ENCODE measurements at places on chromosomes 5 and 9.

GRCh38 chr9:104027295-104027694 lies 66.8 kb upstream of the SMC2 start:
- DNase-seq = no peak

DNA sequence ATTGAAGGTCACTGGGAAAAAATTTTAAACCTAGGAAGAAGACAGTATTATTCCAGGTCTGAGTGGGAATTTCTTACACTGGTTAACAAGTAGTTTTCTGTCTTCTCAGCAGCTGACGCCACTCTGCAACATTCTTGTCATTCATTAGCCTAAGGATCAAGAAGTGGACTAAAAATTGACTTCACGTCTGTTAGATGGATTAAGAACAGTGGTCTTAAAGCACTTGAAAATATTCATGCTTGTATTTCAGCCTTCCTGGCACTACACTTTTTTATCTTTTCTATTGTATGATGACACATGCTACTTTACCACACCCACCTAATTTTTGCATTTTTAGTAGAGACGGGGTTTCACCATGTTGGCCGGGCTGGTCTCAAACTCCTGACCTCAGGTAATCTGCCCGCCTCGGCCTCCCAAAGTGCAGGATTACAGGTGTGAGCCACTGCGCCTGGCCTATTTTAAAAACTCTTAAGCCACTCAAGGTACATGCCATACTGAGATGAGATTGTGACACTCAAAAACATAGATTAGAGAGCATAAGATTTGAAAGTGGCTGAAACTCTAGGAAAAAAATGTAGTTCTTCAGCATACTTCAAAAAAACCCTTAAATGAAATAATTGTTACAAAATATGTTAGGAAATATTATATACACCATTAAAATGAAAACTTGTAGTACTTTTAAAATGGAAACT lies 8.4 kb downstream of the MATR3 start:
- DNase-seq = peak; percentile 45

DNA sequence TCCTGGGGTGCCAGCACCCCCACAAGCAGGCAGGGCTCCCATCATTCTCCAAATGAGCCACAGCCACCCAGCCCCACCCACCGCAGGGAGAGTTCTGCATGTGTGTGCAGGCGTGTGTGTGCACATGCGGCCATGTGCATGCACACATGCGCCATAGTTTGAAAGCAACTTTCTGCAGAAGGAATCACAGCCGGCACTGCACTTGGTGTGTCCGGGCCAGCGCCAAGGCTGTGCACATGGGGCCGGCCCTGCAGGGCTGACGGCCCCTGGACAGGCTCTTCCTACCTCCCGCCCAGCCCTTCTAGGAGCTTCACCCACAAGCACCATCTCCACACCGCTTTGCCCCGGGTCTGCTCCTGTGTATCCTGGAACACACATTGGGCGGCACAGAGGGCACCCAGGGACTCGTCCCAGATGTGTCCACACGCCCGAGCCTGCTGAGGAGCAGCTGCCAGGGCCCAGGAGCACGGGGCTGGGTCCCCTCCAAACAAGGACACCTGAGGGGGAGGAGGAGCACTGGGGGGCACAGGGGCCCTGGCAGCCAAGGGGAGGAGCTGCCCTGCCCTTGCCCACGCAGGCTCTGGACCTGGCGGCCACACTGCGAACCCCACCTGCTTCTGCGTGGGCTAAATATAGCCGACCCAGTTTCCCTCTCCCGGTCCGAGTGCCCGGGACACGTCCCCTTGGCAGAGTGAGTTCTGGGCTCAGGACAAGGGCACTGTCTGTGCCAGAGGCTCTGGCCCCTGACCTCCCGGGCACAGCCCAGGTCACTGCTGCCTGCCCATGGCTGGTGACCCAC lies 19.1 kb downstream of the TPPP start:
- no peak for DNase-seq

DNA sequence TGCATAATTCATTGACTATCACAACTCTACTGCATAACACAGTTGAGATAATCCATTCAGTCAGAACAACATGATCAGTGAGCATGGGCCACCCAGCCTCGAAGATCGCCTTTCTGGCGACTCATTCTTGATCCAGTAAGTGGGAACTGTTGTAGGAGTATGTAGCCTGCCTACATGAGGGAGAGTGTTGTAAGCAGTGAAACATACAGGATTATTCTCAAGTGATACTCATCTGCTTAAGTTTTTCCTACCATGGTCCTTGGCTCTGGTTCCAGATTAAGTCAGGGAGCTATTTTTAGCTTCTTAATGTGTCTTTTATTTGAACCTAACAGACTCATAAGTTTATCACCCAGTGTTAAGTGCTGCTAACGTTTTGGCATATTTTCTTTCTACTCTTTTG lies 44.0 kb downstream of the TNPO1 start:
- no peak for DNase-seq

- no peak for DNase-seq
Observed at GRCh38 chr9:84057662-84058061, 77.1 kb downstream of the RMI1 start.

DNA sequence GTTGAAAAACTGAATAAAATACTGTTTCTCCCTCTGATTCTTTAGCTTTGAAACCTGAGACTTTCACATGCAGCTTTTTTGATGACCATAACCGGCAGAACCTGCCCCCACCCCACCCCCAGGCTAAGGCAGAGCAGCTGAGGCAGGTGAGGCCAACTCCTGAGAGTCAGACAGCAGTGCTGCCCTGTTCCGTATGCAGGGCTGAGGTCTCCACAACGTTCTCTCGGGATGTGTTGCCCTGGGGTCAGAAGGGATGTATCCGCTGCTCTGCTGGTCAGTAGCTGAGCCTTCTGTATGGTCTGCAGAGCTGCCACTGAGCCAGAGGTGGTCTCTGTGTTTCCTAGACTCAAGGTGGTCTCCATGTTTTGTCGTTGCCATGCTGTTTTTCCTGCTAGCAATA lies 190.5 kb downstream of the AOPEP start:
- DNase-seq = no peak

DNA sequence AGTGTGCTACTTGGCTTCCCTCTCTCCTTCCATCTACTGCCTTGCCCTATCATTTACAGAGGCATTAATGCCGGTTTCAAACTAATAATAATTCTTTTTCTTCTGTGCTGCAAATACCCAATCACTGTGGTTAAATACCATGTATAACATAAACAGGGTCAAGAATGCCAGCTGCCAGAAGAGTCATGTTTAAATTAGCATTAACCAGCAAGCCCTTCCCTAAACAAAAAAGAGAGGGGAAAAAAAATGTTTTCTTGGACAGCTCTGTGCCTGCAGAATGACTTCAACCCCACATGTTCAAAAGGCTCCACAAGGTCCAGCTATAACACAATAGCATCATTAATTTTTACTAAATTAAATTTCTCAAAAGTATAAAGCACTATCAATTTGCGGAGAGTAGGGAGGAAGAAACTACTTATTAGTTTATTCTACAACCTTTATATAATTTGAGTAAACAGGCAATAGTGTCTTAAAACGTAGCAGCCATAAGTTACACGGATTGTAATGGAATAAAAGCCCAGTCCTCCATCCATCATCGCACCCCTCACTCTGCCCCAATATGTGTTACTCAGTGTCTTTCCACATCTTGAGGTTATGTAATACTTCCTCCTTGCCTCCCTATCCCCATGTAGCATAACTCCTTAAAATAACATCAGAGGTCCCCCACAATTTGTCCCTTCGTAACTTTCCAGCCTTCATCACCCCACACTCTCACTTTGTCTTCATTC lies 3.9 kb downstream of the LPAR1 start:
- DNase-seq = no peak

GRCh38 chr5:121432-121831 lies 29.5 kb downstream of the PLEKHG4B start:
- DNase-seq = no peak

GRCh38 chr9:96080364-96080763 lies 204.9 kb downstream of the ERCC6L2 start:
- DNase-seq = peak; percentile 97

DNA sequence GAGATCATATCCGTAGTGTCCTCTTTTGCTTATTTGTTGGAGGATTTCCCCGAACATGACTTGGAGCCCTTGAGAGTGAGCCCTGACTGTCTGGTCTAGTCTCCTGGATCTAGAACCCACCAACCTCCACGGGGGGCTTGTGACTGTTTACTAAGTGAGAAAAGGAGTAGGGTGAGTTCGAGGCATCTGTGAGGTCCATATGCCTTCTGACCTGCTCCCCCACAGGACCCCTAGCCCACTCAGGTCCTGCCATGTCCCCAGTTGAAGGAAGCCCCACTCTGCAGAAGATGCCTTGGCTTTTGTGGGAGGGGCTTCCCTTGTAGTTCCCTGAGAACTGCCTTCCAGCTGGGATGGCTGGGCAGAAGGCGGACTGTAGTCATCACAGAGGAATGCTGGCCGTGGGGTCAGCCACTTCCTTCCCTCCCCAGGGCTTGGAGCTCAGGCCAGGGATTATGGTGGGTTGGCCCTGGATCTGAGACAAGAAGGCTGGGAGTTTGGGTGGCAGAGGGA lies 7.0 kb upstream of the IRF1 start:
- DNase-seq = peak; percentile 97

GRCh38 chr5:957748-958485 lies 50.7 kb upstream of the NKD2 start:
- peak; percentile 31 for DNase-seq

DNA sequence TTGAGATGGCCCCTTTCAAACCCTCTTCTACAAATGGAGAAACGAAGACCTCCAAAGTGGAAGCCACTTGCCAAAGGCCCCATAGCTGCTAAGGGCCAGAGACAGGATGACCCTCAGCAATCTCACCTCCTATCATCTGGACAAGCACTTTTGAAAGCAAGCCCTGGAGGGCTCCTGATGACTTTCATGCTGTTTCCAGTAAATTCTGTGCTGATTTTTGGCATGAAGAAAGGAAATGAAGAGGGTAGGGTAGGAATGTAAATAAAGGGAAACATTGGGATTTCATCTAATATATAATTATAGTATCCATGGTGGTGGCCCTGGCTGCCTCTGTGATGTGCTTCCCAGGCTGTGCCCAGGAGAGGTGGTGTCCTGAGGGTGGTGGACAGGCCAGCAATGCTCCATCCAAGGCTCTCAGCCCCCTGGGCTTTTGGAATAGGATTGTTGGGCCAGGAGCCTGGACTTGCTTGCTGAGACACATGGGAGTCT lies 208.0 kb upstream of the TRIM32 start:
- no peak for DNase-seq

DNA sequence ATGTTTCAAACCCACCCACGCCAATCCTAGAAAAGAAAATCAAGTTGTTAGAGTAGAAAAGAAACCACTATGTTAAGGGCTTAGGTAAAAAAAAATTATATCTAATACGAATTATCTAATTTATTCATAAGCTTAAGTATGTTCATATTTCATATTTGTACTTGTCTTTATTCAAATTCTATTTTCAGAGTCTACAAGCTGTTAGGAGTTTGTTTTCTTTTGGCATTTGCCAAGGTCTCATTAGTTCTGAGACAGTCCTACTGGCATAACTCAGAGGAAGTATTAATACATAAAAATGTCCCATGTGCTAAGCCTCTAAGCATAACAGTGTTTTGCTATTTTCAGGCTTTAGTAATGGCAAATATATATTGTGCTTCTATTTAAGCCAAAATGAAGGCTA lies 57.6 kb downstream of the STARD4 start:
- no peak for DNase-seq

GRCh38 chr9:95462249-95463147 lies 54.3 kb downstream of the PTCH1 start:
- no peak for DNase-seq

DNA sequence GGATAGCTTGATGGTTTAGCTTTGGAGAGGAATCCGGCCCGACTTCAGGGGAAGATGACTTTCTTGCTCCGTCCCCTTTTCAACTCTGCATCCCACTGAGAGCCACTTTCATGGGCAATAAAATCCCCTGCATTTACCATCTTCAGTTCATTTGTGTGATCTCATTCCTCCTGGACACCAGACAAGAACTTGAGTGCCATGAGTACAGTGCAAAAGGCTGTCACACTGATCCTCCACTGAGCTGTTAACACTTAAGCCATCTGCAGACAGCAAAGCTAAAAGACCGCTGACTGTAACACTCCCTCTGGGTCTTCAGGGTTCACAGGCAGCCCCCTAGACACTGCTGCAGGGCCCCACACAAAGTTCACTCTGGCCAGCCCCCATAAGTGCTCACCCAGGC lies 48.3 kb upstream of the TCERG1 start:
- DNase-seq = no peak

DNA sequence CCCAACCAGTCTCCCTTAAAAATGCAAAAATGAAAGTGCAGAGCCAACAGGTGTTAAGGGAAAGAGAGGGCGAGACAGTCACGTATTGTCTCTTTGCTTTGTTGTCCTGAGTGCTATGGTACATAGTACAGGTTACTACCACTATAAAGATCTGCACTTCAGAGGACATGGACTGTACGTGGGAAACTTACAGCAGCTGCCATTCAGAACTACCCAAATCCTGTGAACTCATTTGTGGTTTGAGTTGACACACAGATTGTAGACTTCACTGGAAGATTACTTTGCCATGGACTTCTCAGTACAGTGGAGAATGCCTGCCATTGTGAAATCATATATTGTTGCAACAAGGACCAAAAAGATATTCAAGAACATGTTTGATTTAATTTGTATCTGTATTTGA lies 34.8 kb downstream of the FBXO38 start:
- no peak for DNase-seq

DNA sequence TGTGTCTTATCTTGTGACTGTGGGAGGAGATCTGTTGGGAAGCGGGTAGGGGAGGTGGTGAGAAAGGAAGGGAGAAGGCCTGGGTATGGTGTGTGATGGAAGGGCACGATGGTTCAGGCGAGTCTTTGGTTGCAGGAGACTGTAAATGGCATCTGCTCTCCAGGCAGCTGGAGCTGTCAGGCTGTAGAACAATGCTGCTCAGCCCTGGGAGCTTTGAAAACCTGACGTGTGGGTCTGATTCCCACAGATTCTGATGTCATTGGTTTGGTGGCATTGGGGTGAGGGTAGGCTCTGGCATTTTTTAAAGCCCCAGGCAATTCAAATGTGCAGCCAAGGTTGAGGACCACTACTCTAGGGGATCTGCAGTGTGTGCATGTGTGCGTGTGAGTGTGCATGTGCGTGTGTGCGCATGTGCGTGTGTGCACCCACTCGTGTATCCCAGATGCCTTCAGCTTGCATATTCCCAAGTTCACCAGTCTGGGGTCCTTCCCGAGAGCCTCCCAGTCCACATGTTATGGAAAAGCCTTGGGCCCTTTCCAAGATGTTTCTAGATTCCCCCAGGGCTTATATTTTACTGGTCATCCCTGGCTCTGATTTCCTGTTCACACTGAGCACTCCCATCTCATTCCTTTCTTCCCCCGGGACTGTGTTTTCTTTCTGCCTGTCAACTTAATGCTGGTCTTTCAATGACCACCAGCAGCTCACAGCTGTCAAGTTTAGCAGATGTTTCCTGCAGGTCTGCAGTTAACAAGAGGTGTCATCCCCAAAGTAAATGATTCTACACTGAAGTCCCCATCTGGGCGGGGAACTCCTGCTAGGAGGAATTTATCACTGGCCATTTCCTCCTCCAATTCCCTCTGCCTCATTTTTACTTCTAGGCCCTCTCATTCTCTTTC lies 34.0 kb downstream of the BOD1 start:
- no peak for DNase-seq

DNA sequence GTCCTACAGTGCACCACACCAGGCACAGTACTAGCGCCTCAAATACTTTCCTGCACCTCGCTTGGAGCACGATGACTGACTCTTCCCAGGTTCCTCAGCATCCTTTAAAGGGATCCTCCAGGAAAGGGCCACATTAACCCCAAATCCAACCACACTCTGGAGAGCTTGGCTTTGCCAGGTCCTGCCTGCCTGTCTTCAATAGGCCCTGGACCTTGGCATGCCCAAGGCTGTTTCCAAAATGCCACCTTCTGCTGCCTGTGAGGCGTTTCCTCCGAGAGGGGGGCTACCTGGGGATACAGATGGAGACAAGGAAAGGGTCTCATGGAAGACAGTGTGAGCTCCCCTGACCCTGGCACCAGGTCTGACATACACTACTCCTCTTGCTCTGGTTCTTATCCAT lies 169.9 kb downstream of the DAB2IP start:
- DNase-seq = no peak

Data from kidney tubule cell (primary cell).